ENCODE measurements at places on chromosomes 5 and 9.

GRCh38 chr9:131461166-131461565 is 41.6 kb upstream of the POMT1 start:
- no peak for DNase-seq

DNA sequence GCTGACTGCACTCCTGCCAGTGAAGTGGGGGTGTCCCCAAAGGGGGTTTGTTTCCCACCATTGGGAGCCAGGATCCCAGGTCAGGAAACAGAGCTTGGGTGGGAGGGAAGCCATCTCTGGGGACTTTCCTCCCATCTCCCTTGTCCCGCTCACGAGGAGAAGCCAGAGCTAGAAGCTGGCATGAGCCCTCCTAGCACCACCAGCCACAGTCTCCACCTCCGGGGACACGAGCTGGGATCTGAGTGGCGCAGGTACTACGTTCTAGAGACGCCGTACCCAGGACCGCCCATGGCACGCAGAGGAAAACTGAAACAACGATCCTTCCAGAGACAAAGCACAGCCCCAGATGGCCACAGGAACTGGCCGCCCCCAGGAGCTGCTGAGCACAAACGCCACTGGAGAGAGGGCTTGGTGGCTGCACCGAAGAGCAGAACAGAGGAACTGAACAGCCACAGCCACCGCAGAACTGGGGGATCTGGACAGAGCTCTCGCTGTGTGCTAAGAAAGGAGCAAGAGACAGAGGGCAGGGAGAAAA is 29.8 kb downstream of the ADAMTS2 start:
- DNase-seq, result no peak

DNA sequence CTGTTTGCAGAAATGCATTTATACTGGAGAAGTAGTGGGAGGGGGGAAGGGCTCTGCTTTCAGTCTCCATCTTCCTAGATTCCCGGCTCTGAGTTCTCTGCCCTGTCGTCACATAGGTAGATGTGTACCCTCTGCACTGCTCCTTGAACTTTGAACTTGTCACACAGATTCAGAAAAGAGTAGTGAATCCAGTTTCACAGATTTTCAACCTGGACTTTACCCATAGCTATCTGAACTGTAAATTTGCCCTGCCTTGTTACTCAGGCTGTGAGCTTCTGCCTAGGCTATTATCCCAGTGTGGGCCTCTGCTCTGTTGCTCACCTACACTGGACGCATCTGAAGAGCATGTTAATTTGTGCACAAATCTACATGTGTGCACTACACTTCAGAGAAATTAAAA is 12.8 kb upstream of the C9orf152 start:
- DNase-seq, result no peak

GRCh38 chr5:118043531-118043930 is 944.8 kb downstream of the DTWD2 start:
- DNase-seq, result no peak

DNA sequence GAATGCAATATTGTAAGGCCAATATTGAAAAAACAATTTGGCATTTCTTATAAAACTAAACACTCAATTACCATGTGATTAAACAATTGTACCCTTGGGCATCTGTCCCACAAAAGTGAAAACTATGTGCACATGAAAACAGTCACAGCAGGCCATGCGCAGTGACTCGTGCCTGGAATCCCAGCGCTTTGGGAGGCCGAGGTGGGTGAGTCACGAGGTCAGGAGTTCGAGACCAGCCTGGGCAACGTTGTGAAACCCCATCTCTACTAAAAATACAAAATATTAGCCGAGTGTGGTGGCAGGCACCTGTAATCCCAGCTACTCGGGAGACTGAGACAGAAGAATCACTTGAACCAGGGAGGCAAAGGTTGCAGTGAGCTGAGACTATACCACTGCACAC is 343.7 kb downstream of the DMRTA1 start:
- DNase-seq, result no peak

Data from activated CD8-positive, alpha-beta memory T cell treated with anti-CD3 and anti-CD28 coated beads for 1 hour (primary cell).